ENCODE measurements at places on chromosomes 12 and 14.
A peak's percentile ranks its signal among the peaks of the same experiment; 100 is the strongest.

GRCh38 chr12:60752589-60752988, 1156.8 kb downstream of the SLC16A7 start:
- DNase-seq: no peak

GRCh38 chr12:96098631-96099030, 63.2 kb upstream of the LTA4H start:
- no peak for DNase-seq

DNA sequence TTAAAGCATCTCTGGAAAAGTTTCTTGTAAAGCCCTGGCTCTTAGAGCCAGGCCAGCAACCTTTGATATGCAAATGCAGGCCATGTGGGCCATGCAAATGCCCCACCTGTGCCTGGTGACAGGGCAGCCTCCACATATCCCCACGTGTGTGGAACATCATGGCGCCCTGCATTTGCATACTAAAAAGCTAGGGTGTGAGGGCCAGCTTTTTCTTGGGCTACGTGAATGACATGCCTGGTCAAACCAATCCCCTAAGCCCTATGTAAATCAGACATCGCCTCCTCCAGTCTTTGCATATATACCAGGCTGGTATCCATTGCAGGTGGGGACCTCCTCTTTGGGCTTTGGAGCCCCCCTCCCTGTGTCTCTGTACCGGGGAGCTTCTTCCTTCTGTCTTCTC, 6.4 kb downstream of the CSRP2 start:
- no peak for DNase-seq

- DNase-seq: peak; percentile 33
These were observed 14.2 kb upstream of the PLXNC1 start for GRCh38 chr12:94133964-94134795.

GRCh38 chr14:23494223-23494622, 24.7 kb downstream of the NGDN start:
- no peak for DNase-seq

- no peak for DNase-seq
These were observed 320.6 kb upstream of the TBX3 start for GRCh38 chr12:115004470-115005146.

DNA sequence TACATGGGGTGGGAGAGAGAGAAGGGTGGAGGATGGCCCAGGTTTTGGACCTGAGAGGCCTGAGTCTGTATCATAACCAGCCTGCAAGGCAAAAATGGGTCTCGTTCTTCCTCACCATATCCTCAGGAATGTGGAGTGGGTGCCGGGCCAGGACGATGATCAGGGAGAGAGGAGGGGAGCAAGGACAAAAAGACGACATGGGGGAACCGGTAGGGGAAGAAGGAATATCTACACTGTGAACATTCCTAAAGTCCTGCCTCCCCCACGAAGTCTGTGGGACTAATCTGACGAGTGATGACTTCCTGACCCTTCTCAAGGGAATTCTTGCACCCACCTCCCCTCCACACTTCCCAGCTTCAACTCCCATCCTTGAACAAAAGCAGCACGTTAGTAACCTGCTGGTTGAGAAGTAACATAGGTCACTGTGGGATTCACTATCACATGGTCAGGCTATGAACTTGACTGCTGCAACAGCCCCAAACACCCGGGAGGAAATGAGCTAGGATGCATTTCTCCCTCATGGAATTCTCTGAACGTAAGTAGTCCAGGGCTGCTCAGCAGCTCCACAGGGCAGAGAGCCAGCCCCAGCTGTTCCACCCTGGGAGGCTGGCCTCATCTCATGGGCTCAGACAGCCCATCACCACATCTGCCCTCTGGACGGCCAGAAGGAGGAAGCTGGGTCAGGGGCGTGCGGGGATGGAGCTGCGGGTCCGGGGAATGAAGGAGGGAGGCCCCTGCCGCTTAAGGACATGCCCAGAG, 36.8 kb upstream of the VWF start:
- no peak for DNase-seq

DNA sequence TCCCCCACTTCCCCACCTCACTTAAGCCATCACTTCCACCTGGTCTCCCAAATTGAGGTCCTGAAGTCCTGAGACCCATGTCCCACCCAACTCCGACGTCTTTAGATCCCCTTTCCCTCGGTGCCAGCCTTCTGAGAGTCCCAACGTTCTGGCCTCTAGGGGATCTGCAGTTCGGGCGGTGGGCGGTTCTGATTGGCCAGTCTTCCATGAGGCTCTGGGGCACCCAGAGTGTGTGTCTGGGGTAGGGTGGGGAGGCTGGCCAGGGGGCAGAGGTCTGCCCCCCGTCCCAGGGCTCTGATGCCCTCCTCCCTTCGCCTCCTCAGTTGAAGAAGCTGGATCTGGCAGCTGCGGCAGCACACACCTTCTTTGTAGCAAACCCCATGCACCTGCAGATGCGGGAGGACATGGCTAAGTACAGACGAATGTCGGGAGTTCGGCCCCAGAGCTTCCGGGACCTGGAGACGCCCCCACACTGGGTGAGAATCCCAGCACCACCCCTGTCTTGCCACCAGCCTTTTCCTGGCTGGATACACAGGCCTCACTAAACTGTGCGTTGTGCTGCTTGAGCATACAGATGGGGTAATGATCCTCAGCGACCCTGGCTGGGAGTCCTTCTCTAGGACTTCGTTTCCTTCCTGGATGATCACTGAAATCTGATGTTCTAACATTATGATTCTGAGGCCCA, 1.5 kb downstream of the P3H3 start:
- DNase-seq: no peak

GRCh38 chr12:92930421-92930820, 1.3 kb upstream of the EEA1 start:
- DNase-seq: no peak

- DNase-seq: no peak
These were observed 12.6 kb downstream of the LRTM2 start for GRCh38 chr12:1832801-1833595.

- DNase-seq: peak; percentile 32
These were observed 169.9 kb downstream of the KIF21A start for GRCh38 chr12:39272871-39273655.

- no peak for DNase-seq
These were observed 38.5 kb downstream of the SPTB start for GRCh38 chr14:64841121-64841651.

DNA sequence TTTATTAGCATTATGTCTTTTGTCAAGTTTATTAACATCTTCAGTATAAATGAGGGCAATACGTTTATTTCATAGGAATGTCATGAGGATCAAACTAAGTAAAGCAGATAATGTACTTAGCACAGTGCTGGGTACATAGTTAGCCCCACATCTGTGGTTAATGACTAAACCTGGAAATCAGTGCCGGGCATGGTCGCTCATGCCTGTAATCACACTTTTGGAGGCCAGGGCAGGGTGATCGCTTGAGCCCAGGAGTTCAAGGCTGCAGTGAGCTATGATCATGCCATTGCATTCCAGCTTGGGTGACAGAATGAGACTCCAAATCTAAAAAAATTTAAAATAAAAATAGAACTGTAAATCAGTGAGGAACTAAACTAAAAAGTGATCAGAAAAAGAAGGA, 44.8 kb upstream of the GUCY2C start:
- DNase-seq: no peak

DNA sequence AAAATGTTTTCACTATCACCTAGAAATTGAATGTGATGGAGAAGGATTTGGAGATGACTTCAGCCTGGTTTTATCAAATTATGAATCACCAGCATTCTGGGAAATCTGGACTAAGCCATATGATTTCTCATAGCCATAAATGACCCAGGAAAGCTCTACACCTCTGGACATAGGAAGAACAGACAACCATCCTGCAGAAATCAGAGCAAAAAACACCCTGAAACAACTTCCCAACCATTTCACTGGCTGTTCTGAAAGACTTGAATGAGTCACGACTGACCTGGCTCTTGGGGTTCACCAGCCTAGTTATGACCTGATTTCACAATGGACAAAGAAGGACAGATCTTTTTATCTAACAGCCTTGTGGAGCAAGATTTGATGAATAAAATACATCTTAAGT, 123.8 kb downstream of the KCNH5 start:
- DNase-seq: no peak

DNA sequence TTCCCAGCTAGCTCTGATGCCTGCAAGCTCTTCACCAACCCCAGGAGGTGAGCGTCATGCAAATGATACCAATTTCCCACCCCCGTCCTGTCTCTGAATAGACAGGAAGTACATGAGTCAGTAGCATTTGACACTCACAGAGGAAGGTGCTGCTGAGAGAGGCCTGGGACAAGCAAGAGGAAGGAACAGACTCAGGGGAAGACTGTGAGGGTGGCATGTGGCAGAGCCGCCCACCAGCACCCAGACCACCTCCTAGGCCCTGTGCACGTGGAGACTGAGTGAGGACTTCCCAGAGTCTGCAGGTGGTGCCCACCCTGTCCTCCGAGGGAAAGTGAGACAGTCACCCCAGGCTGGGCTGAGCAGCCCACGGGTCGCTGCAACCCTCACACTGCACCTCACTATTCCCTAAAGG, 199.5 kb upstream of the SFSWAP start:
- peak; percentile 43 for DNase-seq

GRCh38 chr12:24997970-24998582, 49.2 kb upstream of the BCAT1 start:
- no peak for DNase-seq

DNA sequence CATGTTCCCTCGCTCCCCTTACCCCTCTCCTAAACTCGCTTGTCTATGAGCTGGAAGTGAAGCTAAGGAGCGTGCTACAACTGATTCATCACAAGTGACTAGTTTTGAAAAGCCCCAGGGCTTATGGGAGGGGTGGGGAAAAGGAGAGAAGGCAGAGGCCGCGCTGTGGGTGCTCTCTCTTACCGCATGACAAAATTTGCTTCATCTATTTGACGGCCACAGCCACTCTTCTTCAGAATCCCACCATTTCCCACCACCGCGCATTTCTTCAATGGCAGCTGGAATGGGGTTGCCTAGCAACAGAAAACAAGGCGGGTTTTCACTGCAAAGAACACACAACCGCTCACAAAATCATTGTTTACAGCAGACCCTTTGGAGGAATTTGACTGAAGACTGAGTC, 79.4 kb downstream of the ST8SIA1 start:
- DNase-seq: no peak

DNA sequence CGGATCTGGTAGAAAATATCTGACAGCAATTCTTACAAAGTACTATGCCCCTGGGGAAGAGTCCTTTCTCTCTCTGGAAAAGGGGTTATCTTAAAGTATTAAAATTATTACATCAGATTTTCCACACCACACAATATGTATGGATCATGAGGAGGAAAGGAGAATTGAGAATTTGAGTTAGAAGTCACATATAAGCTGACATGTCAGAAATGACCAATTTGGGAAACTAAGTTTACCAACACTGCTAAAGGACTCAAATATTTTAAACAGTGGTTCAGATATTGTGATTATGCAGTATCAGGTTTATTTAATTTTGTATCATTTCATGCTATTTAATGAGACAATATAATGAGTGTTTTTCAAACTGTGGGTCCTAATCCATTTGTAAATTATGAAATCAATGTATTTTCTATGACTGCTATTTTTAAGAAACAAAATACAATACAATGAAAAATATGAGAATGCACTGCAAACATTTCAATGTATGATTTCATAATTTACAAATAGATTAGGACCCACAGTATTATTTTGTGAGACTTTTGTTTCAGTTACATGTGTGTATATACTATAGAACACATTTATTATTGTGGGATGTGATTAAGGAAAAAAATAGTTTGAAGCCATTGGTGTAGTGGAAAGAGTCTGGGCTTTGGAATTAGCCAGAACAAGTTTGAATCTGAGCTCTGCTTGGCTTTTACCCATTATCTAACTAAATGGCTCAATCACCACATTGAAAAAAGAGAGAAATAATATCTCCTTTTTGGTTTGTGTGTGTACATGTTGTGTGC, 1.8 kb upstream of the INSM2 start:
- no peak for DNase-seq

DNA sequence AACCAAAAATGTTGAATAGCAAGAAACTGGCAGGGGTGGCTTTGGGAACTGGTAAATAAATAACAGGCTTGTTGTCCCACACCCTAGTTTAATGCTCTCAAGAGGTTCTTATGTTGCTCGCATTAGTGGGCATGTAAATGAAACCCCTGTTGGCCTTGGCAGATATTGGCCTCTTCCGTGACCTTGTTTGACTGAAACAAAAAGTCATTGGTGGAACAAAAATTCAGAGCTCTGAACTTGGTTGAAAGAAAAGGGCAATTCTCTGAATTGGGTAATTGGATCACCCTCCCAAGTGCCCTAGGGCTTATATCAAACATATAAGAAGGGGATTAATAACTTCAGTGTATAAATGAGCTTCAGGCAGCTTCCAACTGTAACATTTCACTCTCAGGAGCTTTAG, 426.2 kb downstream of the ZFP36L1 start:
- no peak for DNase-seq

DNA sequence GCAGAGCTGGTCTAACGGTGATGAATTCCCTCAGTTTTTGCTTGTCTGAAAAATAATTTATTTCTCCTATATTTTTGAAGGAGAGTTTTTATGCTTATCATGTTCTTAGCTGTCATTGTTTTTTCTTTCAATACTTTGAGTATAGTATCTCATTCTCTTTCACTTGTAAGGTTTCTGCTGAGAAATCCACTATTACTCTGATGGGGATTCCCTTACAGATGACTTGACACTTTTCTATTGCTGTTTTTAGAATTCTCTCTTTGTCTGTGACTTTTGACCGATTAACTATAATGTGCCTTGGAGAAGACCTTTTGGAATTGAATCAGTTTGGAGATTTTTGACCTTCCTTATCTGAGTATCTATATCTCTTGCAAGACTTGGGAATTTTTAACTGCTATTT, 139.6 kb downstream of the PRKD1 start:
- DNase-seq: no peak

- no peak for DNase-seq
These were observed 1176.7 kb upstream of the SEL1L start for GRCh38 chr14:82710267-82710841.

GRCh38 chr12:131371401-131372170, 339.3 kb upstream of the SFSWAP start:
- no peak for DNase-seq

- DNase-seq: no peak
These were observed 7.0 kb downstream of the KRT80 start for GRCh38 chr12:52184813-52185212.

- no peak for DNase-seq
These were observed 57.0 kb downstream of the TEAD4 start for GRCh38 chr12:3016191-3016590.

GRCh38 chr12:2643576-2644135, 151.1 kb upstream of the FKBP4 start:
- no peak for DNase-seq

DNA sequence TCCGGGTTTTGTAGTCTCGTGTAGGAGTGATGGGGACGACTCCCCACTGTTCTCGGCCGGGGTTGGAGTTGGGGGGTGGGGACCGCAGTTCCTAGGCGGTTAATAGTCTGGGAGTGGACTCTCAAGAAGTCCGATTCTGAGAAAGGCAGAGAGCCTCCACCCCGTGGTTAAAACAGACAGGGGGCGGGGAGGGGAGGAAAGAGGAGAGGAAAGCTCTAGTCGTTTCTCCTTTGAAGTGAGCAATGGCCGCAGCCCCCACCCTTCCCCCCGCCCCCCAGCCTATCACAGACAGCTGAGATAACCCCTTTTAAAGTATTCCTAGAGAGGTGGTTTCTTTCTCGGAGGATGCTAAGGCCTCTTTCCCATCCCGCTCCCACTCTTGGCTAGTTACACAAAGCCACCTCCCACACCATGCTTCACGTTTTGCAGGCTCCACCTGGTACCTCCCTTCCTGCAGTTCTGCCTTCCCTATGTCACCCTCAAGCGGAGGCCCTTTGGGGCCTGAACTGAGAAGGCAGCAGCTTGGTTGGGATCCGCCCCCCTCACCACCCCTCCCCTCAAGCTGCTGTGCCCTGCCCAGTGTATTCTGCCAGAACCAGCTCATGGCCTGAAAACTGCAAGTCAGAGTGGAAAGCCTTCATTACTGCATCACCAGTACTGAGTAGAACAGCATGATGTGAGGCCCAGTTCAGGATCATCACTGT, 853 bp downstream of the USP5 start:
- peak; percentile 25 for DNase-seq
